ENCODE measurements at places on chromosomes 2 and 18.

DNA sequence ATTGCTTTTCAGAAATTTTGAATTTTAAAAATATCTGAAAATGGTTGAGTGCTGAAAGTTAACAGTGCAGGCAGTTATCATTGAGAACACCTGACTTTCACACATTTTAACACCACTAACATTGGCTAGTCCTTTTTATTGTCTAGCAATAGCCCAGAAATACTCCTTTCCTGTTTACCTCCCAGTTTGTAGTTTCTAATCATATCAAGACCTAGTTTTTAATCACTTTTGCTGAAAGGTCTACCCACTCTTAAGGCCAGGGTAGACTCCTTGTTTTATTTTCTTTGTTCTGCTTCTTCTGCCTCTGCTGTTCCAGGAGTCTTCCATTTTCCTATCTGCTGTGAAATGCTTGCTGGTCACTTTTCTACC is 72.1 kb downstream of the UBE2E3 start:
- DNase-seq = no peak

- DNase-seq = no peak
Observed at GRCh38 chr2:46574457-46575355, 95.3 kb downstream of the TMEM247 start.

DNA sequence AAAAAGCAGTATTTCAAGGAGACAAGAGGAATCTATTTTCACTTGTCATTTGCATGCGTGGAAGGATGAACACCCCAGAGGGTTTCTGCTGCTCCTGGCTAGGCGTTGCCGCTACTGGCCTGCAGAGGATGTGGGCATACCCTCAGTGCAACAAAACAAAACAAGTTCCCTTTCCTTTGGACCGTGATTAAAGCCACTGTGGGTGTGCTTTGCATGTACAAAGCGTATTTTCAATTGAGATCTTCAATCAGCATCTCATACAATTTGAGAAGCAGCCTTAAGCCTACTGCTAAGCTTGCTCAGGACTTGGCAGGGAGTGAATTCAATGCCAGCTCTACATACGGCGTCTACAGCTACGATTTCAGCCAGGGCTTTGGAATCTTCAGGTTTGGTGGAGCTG is 298.4 kb downstream of the LPIN1 start:
- DNase-seq = no peak

GRCh38 chr2:20416723-20417122 is 30.2 kb upstream of the RHOB start:
- DNase-seq = no peak
